Thoracic aorta (tissue), 2 donors: ENCODE measurements at places on chromosomes 16 and 17.

- no peak for DNase-seq
Observed at GRCh38 chr16:71762186-71762585, 37.7 kb upstream of the PHLPP2 start.

GRCh38 chr17:77441940-77442339, 301.2 kb downstream of the SEC14L1 start:
- no peak for DNase-seq

DNA sequence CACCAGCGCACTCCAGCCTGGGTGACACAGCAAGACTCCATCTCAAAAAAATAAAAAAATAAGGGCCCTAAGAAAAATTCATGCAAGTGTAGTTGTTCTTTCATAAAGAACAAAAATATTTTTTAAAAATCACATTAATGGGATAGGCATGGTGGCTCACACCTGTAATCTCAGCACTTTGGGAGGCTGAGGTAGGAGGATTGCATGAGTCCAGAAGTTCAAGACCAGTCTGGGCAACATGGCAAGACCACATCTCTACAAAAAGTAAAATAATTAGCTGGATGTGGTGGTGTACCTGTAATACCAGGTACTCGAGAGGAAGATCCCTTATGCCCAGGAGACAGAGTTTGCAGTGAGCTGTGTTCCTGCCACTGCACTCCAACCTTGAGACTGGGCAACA, 15.2 kb upstream of the BRIP1 start:
- no peak for DNase-seq

- no peak for DNase-seq
Observed at GRCh38 chr17:47315451-47316266, 8.1 kb upstream of the EFCAB13 start.

DNA sequence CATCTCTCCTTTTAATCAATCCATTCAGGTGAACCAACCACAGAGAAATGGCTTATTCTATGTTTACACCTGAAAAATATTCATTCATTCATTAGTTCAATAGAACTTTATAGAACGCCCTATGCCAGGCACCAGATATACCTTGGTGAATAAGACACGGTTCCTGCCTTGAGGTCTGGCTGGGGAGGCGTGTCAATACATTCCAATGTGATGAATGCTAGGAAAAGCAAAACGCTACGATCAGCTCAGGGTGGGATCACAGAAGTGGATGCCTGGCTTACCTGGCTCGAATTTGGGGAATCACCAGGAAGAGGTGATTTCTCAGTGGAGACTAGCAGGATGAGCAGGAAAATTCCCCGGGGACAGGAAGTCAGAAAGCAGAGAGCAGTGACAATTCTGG, 17.5 kb upstream of the WFIKKN2 start:
- no peak for DNase-seq
